ENCODE measurements at places on chromosomes 5 and 9. TPM values are rescaled to one million over a fixed set of nuclear protein-coding genes. Genes with fewer than 3 reads are reported as not detected.

Gene GADD45G
- not detected for polyA plus RNA-seq

DNA sequence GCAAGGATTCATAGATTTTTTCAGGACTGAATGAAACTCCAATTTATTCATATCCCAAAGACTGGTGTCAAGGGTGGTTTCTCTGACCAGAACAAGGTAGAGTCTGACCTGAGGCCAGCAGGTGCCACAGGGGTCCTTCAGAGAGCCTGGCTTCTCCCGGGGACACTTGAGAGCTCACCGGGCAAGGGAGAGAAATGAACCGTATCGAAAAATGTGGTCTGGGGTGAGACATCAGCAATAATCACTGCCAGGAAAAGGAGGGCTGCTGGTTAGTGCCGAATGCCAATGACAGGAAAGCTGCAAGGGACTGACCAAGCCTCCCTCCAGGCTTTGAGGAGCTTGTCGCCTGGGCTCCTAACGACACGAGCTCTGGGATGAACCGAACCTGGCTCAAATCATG is 142.7 kb downstream of the TTLL11 start:
- DNase-seq: no peak

Gene IL3
- polyA plus RNA-seq: not detected

Gene ZNF346
- polyA plus RNA-seq: 7.3 TPM

DNA sequence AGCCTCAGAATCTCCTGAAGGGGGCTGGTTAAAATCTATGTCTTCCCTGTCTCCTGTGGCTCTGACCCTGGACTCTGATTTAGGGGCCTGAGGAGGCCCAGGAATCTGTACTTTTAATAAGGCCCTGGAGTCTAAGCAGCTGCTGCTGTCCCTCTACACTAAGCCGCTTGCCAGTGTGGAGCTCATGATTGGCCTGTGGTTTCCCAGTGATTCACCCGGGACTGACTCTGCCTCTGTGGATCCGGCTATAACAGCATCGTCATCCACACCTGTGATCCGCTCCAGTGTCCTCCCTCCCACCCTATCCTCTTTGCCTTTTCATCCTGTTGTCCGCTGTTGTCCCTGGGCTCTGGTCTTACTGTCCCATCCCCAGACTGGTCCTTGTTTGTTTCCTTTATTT is 3.7 kb downstream of the SLC31A2 start:
- no peak for DNase-seq

DNA sequence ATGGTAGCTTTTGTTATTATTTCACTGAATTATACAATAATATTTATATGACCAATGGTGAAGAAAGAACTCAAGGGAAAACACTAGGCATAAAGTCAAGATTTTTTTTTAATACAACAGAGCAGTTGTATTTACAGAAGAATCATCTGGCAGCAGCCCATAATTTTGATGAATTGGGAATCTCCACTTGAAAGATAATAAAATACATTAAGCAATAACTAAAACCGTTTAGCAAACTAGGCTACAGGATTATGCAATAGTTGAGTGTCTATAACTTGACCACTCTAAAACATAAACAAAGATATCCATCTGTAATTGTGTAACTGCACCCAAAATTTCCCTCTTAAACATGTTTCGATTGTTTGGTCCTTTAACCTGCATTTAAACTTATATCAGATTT is 80.8 kb downstream of the SNCAIP start:
- no peak for DNase-seq

DNA sequence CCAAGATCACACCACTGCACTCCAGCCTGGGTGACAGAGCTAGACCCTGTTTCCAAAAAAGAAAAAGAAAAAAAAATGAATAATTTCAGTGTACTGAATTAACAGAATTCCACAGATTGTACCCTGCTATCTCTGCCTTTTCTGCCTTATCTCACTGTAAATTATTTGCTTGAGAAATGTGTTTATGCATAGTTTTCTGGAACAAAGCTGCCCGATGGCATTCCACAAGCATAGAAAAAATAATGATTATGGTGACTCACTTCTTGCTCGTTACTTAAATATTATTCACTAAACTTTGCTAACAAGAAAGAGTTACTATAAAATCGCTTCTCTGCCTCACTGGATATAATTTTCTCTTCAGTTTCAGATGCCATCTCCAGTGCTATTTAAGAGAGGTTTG is 88.7 kb upstream of the FAM169A start:
- DNase-seq: no peak

GRCh38 chr5:39349484-39349883 is 14.8 kb downstream of the C9 start:
- no peak for DNase-seq

Gene PPP3R2
- polyA plus RNA-seq: not detected

GRCh38 chr5:28066856-28067255 is 1028.5 kb upstream of the CDH9 start:
- DNase-seq: no peak

Gene GCNT4
- polyA plus RNA-seq: 2.0 TPM

GRCh38 chr5:939368-939767 is 46.7 kb downstream of the TRIP13 start:
- DNase-seq: no peak

DNA sequence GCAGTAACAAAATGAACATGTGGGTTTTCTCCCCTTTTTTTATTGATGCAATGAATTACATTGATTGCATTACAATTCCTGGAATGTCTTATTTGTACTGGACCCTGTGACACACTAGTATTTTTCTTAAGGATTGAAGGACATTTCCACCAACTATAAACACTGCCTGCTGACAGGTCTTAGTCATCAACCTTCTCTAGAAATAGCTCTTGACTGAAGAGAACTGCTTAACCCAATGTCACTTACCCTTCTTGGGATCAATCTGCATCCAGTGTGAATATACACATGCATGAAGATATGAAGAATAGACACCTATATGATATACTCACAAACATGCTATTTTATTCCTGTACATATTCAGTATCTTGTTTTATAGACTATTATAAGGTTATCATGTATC is 130.6 kb downstream of the FBXO38 start:
- no peak for DNase-seq

GRCh38 chr5:96940586-96940985 is 4.7 kb downstream of the LNPEP start:
- DNase-seq: no peak

Data from CD4-positive, alpha-beta memory T cell (primary cell).